ENCODE measurements at places on chromosomes 12 and 14. TPM values are rescaled to one million over a fixed set of nuclear protein-coding genes. Genes with fewer than 3 reads are reported as not detected.

Gene CLEC6A
- under 0.01 TPM for total RNA-seq

Gene PRORP
- total RNA-seq = 24.5 TPM

Gene RBP5
- not detected for total RNA-seq

Gene PRIMA1
- total RNA-seq = not detected

Gene KCNC2
- total RNA-seq = not detected

DNA sequence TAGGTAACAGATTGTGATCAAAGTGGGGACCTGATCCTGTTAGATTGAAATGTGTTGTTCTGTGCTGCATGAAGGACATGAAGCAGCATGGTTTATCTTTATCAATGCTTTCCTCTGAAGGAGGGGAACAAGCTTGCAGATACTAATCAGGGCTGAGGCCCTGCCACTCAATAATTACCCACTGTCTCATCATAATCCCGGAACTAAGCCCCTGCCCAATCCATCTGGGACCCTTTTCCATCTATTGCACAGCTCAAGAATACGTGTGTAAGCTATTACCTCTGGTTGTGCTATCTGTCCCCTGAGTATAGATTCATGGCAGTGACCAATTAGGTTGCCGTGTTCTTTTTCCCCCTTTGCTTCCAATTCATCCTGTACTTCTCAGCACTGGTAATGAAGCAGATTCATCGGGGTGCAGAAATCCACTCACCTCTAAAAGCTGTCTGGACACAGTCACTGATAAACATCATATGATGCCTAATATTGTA is 67.8 kb downstream of the OTX2 start:
- no peak for DNase-seq

DNA sequence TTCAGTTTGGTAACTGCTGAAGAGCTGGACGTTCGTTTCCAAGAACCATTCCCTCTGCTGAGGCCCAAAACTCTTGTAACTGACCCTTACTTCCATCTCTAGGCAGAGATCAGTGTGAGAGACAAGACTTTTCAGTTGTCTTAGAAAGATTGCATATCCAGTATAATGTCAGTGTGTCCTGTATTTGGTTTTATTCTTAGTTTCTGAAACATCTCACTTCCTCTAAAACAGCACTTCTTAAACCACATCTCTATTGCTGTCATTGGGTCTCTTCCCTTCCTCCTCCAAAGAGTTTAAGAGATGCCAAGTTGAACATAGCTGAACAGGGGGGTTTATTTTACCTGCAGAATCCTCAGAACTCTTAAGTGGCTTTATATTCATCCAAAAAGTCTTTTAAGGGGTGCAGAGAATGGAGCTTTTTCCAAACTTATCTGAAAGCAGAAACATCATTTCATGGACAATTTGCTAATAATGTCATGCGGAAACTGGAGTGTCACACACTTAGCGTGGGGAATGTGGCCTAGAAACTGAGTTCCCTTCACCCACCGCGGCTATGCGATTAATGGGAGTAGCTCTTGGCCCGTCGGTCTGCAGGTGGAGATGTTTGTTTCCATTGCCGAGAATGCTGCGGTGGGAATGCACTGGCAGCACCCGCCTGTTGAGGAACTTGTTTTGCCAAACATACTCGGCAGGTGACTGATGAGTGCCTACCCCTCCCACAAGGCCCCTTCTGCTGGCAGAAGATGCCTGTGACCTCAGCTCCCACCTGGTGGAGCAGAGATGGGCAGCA is 148.2 kb downstream of the ADGRD1 start:
- no peak for DNase-seq

- no peak for DNase-seq
These were observed 21.6 kb upstream of the TMCC3 start for GRCh38 chr12:94671917-94672316.

DNA sequence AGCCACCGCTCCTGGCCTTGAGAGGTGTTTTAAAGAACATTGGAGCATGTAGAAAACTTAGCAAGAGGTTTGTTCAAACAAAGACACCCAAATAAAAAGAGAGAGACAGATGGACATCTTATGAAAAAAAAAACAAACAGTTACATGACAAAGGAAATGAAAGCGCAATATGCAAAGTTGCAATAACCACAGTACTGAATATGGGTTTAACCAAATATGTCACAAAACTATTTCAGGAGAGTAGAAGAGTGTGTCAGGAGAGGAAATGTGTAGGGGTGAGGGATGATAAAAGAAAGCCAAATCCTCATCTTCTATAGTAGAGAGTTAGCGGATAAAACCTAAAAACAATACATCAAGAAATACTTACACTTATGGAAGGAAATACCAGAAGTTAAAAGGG is 98.4 kb downstream of the GTF2A1 start:
- no peak for DNase-seq

DNA sequence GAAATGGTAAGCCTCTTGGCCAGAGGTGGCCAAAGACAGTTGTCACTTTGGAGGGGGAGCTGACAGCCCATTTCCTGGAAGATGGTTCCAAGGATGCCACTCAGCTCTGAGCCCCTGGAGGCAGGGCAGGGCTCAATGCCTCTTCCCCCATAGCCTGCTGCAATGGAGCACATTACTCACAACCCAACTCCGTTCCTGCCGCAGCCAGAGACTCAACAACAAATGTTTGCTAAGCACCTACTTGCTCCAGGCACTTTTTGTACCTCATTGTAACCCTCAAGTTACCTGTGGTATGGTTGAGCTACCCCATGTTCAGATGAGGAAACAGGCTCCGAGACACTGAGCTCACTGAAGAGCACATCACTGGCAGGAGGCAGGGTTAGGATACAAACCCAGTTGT is 19.5 kb downstream of the IRF2BPL start:
- peak; percentile 92 for DNase-seq

GRCh38 chr14:22885975-22886374 is 3.0 kb downstream of the REM2 start:
- no peak for DNase-seq

GRCh38 chr14:86166541-86166940 is 636.6 kb downstream of the FLRT2 start:
- no peak for DNase-seq
